ENCODE measurements at places on chromosomes 5 and 9.

GRCh38 chr5:83846624-83847350 is 126.1 kb upstream of the HAPLN1 start:
- no peak for DNase-seq

DNA sequence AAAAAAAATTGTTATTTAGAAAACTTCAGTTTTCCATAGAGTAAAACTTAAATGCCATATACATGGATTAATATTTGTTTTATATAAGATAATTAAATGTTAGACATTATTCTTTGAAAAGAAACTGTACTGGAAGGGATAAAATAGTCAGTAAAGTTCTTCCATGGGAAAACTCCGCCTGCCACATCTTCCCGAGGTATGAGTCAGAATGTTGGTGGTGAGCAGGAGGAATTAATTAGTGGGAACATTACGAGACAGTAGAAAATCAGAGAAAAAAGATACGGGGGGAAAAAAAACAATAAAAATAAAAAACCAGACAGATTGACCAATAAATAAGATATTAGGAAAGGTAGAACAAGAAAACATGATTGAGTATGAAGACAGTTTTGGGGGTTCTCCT is 930.3 kb upstream of the C9orf72 start:
- DNase-seq: no peak

GRCh38 chr9:121598167-121598964 is 53.1 kb upstream of the DAB2IP start:
- no peak for DNase-seq

- no peak for DNase-seq
These were observed 2.4 kb downstream of the TICAM2 start for GRCh38 chr5:115599924-115600323.

GRCh38 chr5:66828548-66829357 is 232.6 kb downstream of the MAST4 start:
- peak; percentile 82 for DNase-seq

- DNase-seq: no peak
These were observed 21.0 kb downstream of the DBH start for GRCh38 chr9:133657120-133657661.

GRCh38 chr5:173329491-173330337 is 1.5 kb upstream of the STC2 start:
- DNase-seq: peak; percentile 50

DNA sequence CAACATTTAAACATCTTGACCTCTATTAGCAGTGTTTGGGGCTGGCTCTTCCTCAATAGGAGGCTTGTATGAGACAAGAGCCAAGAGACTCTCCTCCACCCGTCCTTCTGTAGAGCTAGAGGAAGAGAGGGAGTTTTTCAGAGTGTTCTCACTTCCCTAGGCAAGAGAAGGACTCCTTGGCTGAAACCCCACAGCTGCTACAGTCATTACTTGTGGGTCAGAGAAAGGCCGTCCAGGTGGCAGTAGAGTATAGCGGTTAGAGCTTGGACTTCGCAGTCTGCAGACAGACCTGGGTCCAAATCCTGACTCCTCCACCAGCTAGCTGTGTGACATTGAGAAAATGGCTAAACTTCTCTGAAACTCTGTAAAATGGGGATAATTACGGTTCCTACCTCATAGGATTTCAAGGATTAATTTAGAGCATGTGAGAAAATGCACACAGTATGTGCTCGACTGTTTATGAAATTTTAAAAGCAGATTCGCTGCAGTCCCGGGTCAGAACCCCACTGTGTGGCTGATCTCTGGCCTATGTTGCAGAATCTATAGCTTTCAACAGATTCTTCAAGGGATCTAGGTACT is 80.8 kb upstream of the ARAP3 start:
- DNase-seq: no peak

DNA sequence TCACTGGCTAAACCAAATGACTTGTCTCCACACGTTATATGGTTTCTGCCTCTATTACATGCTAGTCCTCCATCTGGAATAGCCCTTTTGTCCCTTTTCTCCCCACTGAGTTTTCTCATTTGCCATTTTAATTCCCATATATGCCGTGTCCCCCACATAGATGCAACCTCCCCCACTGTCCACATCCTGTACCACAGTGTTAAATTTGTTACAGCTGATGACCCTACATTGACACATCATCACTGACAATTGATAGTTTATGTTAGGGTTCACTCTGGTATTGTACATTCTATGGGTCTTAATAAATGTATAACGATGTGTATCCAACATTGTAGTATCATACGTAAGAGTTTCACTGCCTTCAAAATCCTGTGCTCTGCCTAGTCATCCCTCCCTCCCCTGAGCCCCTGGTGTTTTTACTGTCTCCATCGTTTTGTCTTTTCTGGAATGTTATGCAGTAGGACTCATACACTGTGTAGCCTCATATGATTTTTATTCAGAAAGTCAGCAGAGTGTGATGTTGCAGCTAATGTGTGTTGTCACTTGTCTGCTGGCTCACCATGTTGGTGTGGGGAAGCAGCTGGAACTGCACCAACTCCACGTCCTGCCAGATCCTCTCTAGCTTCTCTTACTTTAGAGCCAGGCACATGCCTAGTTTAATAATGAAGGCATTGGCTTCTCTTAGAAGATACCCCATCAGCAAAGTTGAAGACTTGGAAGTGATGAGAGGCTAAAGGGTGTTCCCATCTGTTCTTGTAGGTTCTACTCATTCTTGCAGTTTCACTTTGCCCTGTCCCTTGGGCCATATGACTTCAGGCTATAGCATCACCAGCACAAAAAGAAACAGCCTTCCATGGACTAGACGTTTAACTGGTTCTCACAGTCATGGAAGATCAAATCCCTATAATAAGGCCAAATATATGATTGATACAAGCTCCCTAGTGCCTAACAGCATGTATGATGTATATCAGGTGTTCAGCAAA is 30.2 kb downstream of the LRRC70 start:
- DNase-seq: no peak

DNA sequence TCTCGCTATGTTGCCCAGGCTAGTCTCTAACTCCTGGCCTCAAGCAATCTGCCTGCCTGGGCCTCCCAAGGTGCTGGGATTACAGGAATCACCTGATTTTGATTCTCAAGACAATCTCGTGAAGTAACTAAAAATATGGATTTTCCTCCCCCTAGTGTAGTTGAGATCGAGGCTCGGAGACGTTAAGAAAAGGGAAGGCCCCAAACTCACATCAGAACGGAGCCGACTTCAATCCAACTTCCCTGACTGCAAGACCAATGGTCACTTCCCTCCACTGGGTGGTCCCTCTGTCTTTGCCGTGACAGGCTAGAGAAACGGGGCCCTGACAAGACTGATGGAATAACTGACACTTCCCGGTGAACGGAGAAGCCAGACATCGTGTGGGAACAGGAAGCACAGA is 28.3 kb downstream of the BARHL1 start:
- DNase-seq: no peak

DNA sequence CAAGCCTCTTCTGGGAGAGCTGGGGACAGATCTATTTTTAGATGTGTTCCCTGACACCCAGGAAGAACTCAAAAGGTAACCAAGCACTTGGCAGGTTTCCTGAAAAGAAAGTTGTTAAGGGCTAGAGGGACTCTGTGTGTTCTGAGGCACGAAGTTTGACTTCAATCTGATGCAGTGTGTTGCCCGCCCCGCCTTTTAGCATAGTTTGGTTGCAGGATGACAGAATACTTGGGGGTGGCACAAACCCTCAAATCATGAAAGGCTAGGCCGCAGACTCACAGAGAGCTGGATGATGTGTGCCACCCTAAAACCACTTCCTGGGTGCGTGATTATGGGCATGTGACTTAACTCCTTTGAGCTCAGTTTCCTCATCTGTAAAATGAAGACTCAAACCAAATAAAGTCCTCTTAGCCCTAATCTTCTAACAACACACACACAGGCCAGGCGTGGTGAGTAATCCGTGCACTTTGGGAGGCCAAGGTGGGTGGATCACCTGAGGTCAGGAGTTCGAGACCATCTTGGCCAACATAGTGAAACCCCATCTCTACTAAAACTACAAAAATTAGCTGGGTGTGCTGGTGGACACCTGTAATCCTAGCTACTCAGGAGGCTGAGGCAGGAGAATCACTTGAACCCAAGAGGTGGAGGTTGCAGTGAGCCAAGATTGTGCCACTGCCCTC is 12.8 kb upstream of the NDFIP1 start:
- no peak for DNase-seq

- DNase-seq: no peak
These were observed 21.6 kb downstream of the PDE6A start for GRCh38 chr5:149922950-149923349.

- DNase-seq: no peak
These were observed 50.3 kb downstream of the RXRA start for GRCh38 chr9:134376386-134377142.

GRCh38 chr9:121558473-121558872 is 58.8 kb upstream of the GGTA1 start:
- no peak for DNase-seq

DNA sequence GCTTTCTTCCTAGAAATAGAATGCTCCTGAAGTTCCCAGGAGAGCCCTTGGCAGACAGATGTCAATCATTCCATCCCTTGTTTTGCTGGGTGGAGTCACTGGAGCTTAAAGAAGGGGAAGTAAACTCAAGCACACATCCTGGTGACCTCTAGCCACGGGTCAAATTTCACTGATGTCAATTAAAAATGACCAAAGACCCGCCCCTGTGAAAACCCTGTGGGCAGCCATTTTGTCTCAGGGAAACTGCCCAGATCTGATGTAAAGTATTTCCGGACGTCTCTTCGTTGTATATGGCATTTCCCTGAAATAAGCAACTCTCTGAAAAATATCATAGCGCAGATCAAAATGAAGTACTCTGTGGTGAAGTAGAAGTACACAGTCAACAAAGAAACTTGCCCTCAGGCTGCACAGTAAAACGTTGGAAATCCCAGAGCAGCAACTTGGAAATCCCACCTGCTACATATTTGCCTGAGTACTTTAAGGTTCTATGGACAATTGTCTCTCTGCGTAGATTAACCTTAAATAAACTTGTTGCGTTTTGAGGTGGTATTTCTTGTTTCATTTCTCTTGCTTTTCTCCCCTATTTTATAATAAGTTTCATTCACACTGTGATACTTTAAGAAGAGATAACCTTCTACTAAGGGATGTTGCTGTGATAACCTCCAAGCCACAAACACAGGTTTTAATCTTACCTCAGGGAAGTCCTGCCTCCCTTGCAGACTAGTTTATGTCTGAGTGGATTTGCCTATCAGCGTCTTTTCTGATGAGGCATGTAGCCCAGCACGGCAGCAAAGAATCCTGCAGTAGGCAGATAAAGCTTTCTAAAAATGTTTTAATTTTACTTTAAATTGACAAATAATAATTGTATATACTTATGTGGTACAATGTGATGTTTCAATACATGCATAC is 60.9 kb upstream of the PIP5K1B start:
- DNase-seq: no peak

DNA sequence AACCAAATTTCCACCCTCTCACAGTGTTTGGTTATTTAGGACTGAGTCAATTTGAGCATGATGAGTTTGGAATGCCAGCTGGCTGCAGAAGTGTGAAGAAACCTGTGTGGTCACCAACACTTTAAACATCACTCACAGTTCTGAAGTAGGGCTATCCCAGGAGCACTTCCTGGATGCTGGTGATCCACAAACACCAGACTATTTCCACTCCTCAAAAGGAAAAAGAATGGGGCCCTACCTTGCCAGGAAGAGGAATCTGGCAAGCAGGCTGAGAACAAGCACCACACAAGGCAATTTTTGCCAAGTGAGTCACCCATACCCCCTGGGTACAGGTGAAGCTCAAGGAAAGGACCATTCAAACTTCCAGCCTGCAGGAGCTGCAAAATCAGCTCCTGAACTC is 294.2 kb upstream of the PTGER4 start:
- DNase-seq: no peak

GRCh38 chr5:178196986-178197385 is 7.3 kb upstream of the HNRNPAB start:
- DNase-seq: no peak

- DNase-seq: no peak
These were observed 44.7 kb downstream of the GAS1 start for GRCh38 chr9:86902586-86902985.

GRCh38 chr5:104241046-104241445 is 678.5 kb upstream of the NUDT12 start:
- no peak for DNase-seq

- no peak for DNase-seq
These were observed 8.9 kb downstream of the FLT4 start for GRCh38 chr5:180640611-180640860.

GRCh38 chr9:3457175-3457574 is 68.6 kb downstream of the RFX3 start:
- no peak for DNase-seq

GRCh38 chr5:142984525-142984924 is 214.3 kb downstream of the ARHGAP26 start:
- DNase-seq: no peak

GRCh38 chr5:155605920-155606319 is 592.4 kb downstream of the KIF4B start:
- peak; percentile 70 for DNase-seq

DNA sequence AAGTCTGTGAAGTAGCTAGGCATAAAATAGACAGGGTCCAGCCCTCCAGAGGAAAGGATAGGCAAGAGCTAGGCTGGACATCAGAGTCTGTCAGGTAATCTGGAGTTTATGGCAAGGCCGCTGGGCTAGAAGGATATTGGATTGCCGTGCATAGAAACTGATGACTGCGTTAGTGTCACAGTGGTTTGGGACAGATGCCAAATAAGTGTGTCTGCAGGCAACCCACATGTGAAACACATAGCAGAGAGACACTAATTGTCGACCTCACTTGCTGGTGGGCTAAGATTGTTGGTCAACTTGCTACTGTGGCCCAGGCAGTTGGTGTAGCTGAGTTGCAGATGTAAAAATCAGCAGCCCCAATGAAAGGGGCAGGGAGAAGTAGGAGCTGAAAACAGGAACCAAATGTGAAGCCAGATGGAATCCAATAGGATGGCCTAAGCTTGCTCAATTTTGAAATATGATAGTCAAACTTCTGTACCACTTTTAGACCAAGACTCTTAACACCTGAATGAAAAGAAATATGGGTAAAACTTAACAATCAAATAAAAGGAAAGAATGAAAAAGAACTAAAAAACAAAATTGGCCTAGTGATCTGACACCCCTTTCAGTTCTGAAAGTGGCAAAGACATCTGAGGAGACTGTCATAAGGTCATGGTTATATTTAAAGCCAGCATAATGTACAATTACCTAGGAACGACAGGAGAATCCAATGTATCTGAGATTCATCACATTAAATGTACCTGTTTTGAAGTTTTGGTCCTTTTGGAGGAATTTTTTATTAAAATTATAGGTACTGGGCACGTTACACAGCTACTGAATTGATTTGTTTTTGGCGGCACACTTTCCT is 243.3 kb upstream of the ACTBL2 start:
- DNase-seq: no peak

Data from NCI-H748 treated with DMSO at 0.1 percent for 48 hours (cell line).